Activated CD4-positive, alpha-beta T cell treated with anti-CD3 and anti-CD28 coated beads for 24 hours (primary cell): ENCODE measurements at places on chromosomes 1 and 21.
A peak's percentile ranks its signal among the peaks of the same experiment; 100 is the strongest.

DNA sequence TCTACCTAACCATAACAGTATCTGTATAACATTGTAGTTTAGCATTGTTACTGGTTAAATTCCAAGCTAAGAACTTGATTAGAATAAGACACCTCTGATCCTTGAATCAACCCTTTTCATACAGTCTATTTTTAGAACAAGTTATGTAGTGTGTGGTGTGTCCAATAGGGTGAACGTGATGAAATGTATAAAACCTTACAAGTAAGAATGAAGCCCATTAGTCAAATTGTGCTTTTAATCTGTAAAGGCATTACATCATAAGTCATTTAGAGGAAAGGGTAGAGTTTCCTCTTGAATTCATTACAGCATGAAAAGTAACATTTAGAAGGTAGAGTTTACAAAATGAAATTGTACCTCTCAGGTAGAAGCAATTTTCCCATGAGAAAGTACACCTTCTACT, 479.2 kb downstream of the LTN1 start:
- no peak for DNase-seq

DNA sequence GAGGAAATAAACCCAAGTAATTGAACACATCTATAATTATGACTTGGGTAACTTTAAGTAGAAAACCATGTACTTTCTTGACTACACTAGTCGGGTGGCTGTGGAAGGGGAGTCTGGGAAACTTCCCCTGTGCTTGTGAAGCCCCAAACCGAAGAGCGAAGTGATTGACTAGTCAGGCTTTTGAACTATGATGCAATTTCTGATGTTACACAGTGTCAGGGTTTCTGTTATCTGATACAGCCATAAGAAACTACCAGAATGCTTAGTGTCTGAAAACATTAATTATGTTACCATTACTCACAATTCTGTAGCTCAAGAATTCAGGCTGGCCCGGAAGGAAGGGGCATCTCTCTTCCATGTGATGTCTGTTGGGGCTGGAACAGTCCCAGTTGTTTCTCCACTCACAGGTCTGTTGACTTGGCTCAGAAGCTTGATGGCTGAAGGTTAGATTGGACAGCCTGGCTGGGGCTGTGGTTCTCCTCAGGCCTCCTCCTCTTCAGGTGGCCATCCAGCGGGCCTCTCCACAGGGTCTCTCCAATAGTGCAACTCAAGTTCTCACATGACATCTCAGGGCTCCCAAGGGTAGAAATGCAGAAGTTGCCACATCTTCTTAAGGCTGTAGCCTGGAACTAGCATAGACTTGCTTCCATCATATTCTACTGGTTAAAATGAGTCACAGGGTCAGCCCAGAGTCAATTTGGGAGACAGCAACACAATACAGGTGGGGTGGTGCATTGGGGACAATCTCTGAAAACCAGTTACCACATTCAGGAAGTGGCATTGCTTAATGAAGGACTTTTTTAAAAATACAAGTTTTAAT, 8.3 kb upstream of the C8B start:
- no peak for DNase-seq

DNA sequence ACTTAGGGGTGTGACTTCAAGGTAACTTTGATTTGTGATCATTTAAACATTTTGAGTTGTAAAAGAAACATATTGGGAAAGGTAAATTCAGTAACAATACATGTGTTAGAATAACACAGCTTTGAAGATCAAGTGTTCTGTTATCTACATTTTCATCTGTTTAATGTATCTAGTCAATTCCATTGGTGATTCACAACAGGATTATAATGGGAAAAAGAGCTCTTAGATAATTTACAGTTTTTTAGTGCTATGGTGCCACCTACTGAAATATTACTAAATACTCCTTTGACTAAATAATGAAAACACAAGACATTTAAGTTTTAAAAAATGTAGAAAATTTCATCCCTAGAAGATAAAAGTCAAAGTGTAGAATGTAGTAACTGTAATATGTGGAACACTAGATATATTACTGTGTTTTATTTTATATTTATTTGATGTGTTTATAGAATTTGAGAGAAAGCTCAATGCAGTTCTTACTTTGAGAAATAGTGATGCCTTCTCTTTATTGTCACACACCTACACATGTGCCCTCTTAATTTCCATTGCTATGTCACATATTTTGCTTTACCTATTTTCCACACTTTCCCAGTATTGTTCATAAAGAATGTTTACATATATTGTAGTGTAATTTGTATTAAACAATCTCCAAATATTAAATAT, 47.4 kb downstream of the PTPRC start:
- DNase-seq = no peak

DNA sequence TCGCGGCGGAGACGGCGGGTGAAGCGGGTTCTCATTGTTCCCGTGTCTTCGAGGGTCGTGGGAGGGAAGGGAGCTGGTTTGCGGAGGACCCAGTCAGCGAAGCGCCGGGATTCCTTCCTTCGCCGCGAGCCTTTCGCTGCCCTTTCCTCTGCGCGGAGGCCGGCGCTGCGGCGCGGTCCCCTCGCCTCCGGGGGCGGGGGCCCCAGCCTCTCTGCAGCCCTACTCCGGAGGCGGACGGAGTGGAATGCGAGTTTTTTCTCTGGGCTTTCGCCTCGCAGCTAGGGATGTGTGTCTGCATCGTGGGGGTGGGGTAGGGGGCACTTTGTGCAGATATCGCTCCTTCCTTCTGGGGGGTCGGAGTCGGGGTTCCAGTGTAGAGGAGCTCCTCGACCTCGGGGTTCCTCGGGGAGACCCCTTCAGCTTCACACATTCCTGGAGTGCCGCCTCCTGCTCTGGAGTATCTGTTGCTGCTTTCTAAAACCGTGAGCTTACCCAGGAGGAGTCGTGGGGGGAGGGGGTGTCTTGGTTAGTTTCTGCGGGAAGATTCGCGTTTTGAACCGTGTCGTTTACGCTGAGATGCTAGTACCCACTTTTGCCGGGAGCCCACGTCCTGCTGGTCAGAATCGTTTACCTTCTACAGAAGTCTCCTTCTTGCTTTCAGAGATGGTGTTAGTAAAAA, 595 bp downstream of the RNF2 start:
- peak; percentile 3 for DNase-seq

DNA sequence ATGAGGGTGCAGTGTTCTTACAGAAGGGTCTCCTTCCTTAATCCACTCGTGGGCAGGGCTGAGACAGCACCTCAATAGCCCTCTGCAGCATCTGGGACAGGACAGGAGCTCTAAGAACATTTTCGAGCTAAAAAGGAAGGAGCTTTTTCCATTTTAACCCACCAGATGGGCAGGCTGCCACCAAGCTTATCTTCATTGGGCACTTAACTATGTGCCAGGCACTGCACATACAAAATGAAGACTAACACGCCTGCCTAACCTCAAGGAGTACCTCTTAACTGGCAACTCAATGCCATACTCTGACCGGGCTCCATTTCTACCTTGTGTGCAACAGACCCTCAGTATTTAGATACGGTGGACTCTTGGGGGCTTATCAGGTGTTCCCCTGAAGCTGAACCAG, 48.2 kb downstream of the SSBP3 start:
- no peak for DNase-seq
